ENCODE measurements at places on chromosomes 2 and 18. TPM values are rescaled to one million over a fixed set of nuclear protein-coding genes. Genes with fewer than 3 reads are reported as not detected.

DNA sequence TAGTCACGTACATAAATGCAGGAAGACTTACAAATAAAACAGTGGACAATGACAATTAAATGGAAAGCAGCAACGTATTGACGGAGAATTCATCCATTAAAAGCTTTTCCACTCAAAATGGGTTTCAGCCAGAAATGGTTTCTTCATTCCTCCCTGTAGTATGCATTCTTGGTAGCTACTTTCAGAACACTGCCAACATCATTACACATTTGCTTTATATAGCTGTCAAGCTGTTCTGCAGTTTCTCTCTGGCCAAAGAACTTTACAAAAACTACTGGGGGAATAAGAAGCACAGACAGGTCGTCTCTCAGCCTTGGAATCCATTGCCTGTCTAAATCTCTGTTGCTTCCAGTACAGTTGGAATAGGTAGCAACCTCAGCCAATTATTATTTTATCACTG is 84.1 kb upstream of the NCKAP5 start:
- no peak for DNase-seq
- no peaks in the 10 kb centered on the region for H3K36me3 ChIP-seq
- no peaks in the 10 kb centered on the region for H3K27me3 ChIP-seq
- H3K27ac ChIP-seq = peak overlapping the region; percentile 1
- H3K4me3 ChIP-seq = no peak overlapping the region

Gene DBI
- total RNA-seq = 135 TPM

DNA sequence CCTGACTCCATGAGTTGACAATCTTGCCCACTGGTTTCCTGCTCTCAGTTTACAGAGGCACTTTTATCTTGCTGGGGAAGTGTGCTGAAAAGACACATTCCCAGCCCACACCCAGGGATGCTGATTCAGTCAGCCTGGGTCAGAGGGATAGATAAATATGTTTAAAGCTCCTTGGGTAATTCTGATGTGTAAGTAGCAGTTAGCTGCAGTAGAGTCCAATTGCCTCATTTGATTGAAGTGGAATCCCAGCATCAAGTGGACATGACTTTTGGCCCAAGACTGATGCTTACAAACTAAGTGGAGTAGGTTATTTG is 29.4 kb downstream of the PSD4 start:
- H3K27me3 ChIP-seq = no peaks in the 10 kb centered on the region
- H3K36me3 ChIP-seq = no peaks in the 10 kb centered on the region
- no peak overlapping the region for H3K27ac ChIP-seq
- no peak for DNase-seq

- no peak overlapping the region for H3K27ac ChIP-seq
- H3K4me1 ChIP-seq = no peaks in the 10 kb centered on the region
These were observed 29.7 kb downstream of the ZC3H6 start for GRCh38 chr2:112305132-112305531.

- no peak overlapping the region for H3K4me3 ChIP-seq
- H3K36me3 ChIP-seq = no peaks in the 10 kb centered on the region
- no peaks in the 10 kb centered on the region for H3K4me1 ChIP-seq
These were observed 375.8 kb downstream of the RBM43 start for GRCh38 chr2:150885774-150886386.

Measured in tibial nerve (tissue), 4 donors.